Breast epithelium (tissue), 4 donors: ENCODE measurements at places on chromosomes 5 and 9. TPM values are rescaled to one million over a fixed set of nuclear protein-coding genes. Genes with fewer than 3 reads are reported as not detected.
A peak's percentile ranks its signal among the peaks of the same experiment; 100 is the strongest.

The FBXL7 gene
- 6.9 TPM for total RNA-seq

The WNK2 gene
- total RNA-seq: not detected

The C1QTNF2 gene
- total RNA-seq: 0.48 TPM

DNA sequence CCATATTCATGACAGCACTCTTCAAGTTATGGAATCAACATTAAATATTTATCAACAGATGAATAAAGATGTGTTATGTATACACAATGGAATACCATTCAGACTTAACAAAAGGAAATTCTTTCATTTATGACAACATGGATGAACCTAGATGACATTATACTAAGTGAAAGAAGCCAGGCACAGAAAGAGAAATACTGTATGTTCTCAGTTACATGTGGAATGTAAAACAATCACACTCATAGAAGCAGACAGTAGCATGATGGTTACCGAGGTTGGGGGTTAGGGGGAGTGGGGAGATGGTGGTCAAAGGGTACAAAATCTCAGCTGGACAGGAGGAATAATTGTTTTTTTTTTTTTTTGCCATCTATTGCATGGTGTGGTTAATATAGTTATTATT is 431.9 kb downstream of the DMAC1 start:
- DNase-seq: no peak

- no peak for DNase-seq
Measured at GRCh38 chr5:61362796-61363368, 30.8 kb downstream of the ZSWIM6 start.

DNA sequence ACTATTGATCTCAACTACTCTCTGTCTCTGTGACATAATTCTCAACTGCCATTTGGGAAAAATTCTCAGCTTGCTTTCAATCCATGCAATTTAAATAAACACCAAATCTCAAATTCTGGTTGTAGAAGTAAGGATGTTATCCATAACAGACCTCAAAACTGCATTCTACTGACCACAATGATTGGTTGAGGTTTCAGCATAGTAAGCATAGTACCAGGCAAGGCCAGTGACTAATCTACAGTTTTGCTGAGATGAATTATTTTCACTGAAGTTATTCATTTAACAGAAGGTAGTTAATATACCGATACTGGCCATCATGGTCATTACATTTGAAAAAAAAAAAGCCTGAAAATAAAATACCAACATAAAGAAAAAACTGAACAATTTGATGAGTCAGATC is 488.0 kb upstream of the CDH18 start:
- no peak for DNase-seq

DNA sequence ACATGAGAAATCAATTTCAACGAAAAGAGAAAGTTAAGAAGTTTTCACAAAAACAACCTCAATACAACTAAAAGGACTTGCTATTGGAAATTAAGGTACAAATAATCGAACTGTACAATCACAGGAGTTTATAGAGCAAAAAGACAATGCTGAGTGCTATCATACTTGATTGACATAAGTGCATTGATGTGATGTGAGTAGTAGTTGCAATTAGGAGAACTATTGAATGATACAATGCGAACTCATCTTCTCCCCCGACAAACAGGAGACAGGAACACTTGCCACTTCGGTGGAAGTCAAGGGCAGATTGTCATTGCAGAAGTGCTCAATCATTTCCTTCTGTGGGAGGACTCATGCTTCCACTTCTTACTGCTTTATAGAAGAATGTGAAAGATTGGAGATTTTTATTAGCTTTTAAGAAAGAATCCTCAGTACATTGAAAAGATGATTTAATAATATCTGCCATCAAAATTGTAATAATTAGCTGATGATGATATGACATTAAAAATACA is 276.6 kb upstream of the MPDZ start:
- no peak for DNase-seq

DNA sequence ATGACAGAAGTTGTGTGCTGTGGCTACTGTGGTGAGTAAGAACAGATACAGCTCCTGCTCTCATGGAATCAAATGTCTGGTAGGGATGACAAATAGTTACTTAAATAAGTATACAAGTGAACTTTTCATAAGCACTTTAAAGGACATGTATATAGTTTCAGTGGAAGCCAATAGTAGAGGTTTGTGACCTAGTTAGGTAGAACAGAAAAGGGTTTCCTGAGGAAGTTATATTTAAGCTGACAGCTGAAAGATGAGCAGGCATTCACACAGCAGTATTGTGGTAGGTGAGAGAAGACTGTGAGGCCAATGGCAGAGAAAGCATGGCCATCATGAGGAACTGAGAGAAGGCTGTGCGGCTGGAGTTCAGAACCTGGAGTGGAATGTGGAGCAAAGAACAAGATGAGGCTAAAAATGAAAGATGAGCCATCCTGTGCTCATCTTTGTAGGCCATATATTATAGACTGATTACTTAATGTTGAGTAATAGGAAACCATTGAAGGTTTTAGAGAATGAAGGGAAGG is 15.4 kb downstream of the FAM174A start:
- no peak for DNase-seq

- no peak for DNase-seq
Measured at GRCh38 chr5:134411228-134411545, 494 bp downstream of the CDKN2AIPNL start.

- no peak for DNase-seq
Measured at GRCh38 chr5:17966640-17967402, 332.6 kb downstream of the TAF11L14 start.

DNA sequence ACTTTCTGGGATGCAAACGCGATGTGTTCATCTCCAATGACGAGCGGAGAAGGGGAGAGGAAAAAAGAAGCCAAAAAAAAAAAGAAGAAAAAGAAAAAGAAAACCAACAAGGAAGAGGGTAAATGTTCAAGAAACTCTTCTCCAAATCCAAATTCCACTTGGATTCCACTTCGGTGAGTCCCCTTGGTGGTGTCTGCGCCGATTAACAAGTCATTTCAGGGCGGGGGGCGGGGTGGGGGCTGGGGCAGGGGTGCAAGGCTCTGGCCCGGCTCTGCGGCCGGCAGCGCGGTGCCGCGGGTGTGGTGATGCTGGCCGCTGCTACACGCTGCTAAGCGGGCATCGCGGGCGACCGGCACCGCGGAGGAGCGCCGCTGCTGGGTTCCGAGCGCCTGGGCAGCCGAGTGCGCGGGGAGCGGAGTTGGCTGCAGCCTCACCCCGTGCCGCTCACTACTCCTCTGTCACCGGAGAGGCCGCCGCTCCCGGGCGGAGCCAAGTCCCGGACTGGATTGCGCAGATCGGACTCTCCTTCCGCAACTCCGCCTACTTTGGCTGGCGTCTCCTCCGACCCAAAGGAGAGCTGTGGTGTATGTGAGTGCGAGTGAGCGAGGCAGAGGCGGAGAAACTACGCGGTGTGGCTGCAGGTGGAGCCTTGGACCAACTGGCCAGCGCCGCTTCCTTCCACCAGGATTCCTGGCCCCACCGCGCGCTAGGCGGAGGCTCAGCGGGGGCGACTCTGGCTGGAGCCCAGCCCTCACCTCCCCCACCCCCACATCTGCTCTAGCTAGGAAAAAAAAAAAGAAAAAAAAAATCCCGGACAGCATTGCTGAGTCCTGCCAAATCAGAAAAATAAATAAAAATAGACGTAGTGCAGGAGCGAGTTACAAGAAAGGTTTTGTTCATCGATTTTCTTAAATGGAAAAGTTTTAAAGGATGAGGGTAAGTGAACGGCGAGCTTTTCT is at the start of gene SEMA6A:
Gene SEMA6A, minus strand, starts transcription at position 457 of the 959 bp plus-strand sequence. CDS start 69,879 bp downstream, outside the sequence.
- peak; percentile 85 for DNase-seq

DNA sequence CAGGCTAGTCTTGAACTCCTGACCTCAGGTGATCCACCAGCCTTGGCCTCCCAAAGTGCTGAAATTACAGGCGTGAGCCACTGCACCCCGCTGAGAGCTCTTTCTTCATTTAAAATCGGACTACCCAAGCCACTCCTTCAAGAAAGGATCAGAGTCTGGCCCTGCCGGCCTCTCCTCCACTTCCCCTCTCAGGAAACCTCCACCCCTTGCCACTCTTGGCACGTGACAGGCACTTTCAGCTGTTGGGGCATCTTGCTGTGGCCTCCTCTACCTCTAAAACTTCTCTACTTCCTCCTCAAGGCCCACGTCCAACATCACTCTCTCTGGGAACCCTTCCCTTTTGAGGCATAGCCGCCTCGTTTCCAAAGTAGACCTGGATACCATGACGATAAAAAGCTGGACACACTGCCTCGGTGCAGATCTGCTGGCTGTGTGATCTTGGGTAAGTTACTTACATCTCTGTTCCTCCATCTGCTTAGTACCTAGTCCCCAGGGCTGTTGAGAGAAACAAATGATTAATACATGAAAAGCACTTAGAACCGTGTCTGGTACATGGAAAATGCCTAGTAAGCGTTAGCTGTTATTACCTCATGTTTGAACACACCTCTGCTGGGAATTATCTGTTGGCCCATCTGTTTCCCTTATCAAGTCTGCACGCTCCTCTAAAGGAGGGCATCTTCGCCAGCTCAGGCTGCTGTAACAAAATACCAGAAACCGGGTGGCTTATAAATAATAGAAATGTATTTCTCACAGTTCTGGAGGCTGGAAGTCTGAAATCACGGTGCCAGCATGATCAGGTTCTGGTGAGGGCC is 55.3 kb downstream of the SMIM23 start:
- DNase-seq: no peak

DNA sequence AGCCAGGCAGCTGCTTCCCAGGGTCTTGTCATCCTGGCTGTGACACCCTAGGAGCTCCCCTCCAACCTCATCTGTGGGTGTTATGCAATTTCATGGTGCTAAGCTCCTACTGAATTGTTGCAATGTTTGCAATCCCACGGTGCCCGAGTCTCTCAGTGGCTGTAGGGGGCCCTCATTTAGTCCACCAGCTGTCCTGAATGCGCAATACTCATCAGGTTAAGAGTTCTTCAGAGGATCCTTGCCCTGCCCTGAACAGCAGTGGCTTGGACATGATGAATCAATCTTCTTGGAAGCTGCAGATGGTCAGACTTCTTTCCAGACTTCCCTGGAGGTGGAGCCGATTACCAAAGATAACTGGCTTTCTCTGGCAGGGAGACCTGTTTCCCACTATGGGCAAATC is 584.1 kb downstream of the CCDC171 start:
- no peak for DNase-seq

GRCh38 chr5:121503111-121503840 is 348.4 kb upstream of the FTMT start:
- no peak for DNase-seq
